ENCODE measurements at places on chromosomes 2 and 18. TPM values are rescaled to one million over a fixed set of nuclear protein-coding genes. Genes with fewer than 3 reads are reported as not detected.

- no peaks in the 10 kb centered on the region for H3K4me1 ChIP-seq
- no peak overlapping the region for H3K4me3 ChIP-seq
- peak; percentile 20 for DNase-seq
- H3K27me3 ChIP-seq, result no peaks in the 10 kb centered on the region
These were observed 5.7 kb upstream of the SNED1 start for GRCh38 chr2:240992572-240993291.

- peaks cover 16% of the 10 kb centered on the region for H3K36me3 ChIP-seq
- H3K27me3 ChIP-seq, result no peaks in the 10 kb centered on the region
- H3K4me3 ChIP-seq, result no peak overlapping the region
- no peak for DNase-seq
- no peak overlapping the region for H3K27ac ChIP-seq
These were observed 71.9 kb downstream of the TAF4B start for GRCh38 chr18:26298107-26298506.

DNA sequence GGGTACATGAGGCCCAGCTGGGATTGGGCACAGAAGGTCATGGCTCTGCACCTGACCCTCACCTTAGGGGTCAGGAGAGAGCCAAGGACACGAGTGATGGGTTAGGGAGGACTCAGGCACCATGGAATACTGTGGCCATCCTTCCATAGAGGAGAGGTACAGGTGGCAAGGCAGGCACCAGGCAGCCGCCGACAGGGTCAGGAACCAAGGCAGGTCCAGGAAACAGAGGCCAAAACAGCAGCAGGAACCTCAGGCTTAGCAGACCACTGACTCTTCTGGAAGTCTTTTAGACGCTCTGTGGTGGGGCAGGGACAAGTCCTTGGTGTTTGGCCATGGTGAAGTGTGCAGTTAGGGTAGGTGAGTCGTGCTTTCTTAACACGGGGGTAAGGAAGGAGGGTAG is 128.0 kb downstream of the NEDD4L start:
- H3K27ac ChIP-seq, result no peak overlapping the region
- H3K4me1 ChIP-seq, result no peaks in the 10 kb centered on the region
- peaks cover 6% of the 10 kb centered on the region for H3K36me3 ChIP-seq
- peak; percentile 17 for DNase-seq
- no peaks in the 10 kb centered on the region for H3K27me3 ChIP-seq
- no peak overlapping the region for H3K4me3 ChIP-seq

- no peak overlapping the region for H3K27ac ChIP-seq
- no peak for DNase-seq
- peaks cover 2% of the 10 kb centered on the region for H3K4me1 ChIP-seq
- H3K36me3 ChIP-seq, result no peaks in the 10 kb centered on the region
These were observed 276.9 kb downstream of the ZNF804A start for GRCh38 chr2:184875212-184875611.

DNA sequence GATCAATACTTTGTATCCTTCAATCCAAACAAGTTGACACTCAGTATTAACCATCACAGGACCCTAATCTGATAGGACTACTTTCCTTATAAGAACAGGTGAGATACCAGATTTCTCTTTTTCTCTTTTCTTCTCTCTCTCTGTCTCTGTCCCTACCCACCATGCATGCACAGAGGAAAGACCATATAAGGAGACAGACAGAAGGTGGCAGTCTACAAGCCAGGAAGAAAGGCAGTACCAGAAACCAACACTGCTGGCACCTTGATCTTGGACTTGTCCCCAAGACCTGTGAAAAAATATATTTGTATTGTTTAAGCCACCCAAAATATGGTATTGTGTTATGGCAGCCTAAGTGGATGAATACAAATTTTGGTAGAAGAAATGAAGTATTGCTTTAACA is 156.2 kb upstream of the KCNH7 start:
- H3K4me1 ChIP-seq, result no peaks in the 10 kb centered on the region
- H3K36me3 ChIP-seq, result no peaks in the 10 kb centered on the region
- DNase-seq, result no peak
- no peak overlapping the region for H3K27ac ChIP-seq

DNA sequence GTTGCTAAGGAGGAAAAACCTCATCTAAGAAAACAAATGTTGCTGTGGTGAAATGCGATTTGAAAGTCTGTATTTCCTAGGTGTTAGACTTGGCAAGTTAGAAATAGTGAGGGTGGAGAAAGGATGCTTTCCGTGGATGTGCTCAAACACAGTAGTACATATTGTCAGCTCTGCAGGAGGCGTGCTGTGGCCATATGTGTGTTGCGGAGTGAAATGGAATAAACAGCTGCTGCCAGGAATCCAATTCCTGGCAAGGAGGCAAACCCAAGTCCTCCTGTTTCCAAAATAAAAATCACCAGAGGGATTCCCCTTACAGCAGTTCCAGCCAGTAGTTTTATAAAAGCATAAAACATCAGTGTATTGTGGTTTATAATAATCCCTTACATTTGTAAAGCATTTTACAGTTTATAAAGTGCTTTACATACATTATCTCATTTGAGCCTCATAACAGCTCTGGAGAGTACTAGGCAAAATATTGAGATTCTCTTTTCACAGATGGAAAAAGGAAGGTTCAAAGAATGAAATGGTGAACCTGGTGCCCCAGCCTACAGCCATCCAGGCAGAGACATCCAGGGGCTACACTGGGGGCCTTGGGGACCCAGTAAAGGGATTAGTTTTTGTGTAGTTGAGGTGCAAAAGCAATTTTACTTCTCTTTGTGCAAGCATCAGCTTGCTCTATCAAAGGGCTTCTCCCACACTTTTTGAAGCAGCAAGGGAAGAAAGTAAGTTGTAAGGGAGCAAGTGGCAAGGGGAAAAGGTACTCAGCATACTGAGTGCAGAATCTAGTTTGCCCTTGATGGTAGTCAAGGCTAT is 206.0 kb downstream of the AGPS start:
- no peaks in the 10 kb centered on the region for H3K36me3 ChIP-seq
- peaks cover 2% of the 10 kb centered on the region for H3K4me1 ChIP-seq
- H3K27ac ChIP-seq, result no peak overlapping the region
- no peaks in the 10 kb centered on the region for H3K27me3 ChIP-seq

GRCh38 chr2:113906647-113907046 is 16.8 kb downstream of the ACTR3 start:
- no peak overlapping the region for H3K27ac ChIP-seq
- peaks cover 17% of the 10 kb centered on the region for H3K36me3 ChIP-seq
- no peaks in the 10 kb centered on the region for H3K27me3 ChIP-seq
- no peaks in the 10 kb centered on the region for H3K4me1 ChIP-seq
- H3K4me3 ChIP-seq, result no peak overlapping the region

- DNase-seq, result no peak
- no peak overlapping the region for H3K4me3 ChIP-seq
- no peak overlapping the region for H3K27ac ChIP-seq
- peaks cover 5% of the 10 kb centered on the region for H3K4me1 ChIP-seq
- no peaks in the 10 kb centered on the region for H3K27me3 ChIP-seq
These were observed 57.1 kb upstream of the RNF152 start for GRCh38 chr18:61949946-61950345.

- H3K36me3 ChIP-seq, result no peaks in the 10 kb centered on the region
- no peaks in the 10 kb centered on the region for H3K27me3 ChIP-seq
- H3K27ac ChIP-seq, result no peak overlapping the region
- DNase-seq, result no peak
These were observed 45.8 kb downstream of the TMEM17 start for GRCh38 chr2:62460175-62460574.

- no peaks in the 10 kb centered on the region for H3K27me3 ChIP-seq
- no peaks in the 10 kb centered on the region for H3K36me3 ChIP-seq
- no peak overlapping the region for H3K27ac ChIP-seq
- H3K4me1 ChIP-seq, result no peaks in the 10 kb centered on the region
- no peak for DNase-seq
- no peak overlapping the region for H3K4me3 ChIP-seq
These were observed 52.7 kb upstream of the ODC1 start for GRCh38 chr2:10500601-10501361.

DNA sequence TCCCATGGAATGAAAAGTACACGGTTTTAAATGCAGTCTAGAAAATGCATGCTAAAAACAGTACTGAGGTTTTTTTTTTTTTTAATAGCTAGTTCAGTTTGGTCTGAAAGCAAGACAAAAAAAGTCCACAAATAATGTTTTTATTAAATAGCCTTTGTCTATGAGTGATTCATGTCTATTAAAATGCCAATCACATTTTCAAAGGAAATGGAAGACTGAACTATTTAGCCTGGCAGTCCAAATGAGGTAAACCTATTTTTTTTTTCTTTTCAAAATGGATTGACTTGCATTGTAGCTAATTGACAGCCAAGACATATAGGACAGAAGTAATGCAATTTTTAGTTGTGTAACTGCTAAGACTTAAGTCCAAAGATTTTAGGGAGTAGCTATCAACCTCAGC is 90.3 kb downstream of the LRP1B start:
- H3K27ac ChIP-seq, result no peak overlapping the region
- H3K27me3 ChIP-seq, result no peaks in the 10 kb centered on the region
- H3K36me3 ChIP-seq, result peaks cover 5% of the 10 kb centered on the region
- DNase-seq, result no peak

DNA sequence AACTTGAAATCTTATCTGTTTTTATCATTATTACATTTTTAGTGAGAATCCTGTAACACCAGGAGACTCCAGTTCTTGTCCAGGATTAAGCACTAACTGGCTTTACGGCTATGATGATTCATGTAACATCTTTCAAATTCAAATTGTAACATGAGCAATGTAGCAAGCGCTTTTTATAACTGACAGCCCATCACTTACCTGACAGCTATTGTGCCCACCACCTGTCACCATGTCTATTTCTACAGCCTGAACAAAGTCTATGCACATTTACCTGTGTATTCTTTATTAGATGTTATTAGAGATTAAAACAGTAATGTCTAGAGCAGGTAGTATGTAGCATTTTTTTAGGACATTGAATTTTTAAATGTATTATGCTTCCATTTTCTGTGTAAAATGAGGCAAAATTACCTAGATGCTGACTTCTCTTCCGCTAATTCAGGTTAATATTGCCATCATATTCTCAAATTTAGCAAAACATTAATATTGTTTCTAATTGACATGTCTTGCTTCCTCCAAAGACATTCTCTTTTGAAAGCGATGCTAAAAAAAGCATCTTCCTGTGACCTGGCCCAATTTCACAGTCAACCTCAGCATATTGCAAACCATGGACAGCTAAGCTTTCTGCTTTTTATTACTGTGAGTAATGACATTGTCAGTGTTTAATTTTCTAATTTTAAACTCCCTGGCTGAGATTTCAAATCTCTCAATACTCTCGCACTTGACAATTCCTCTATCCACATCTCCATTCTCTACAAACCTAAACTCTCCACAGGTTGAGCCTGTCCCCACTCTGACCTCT is 37.8 kb downstream of the RIT2 start:
- no peak overlapping the region for H3K27ac ChIP-seq
- H3K27me3 ChIP-seq, result no peaks in the 10 kb centered on the region
- DNase-seq, result no peak
- H3K4me1 ChIP-seq, result peaks cover 9% of the 10 kb centered on the region
- H3K36me3 ChIP-seq, result no peaks in the 10 kb centered on the region
- no peak overlapping the region for H3K4me3 ChIP-seq

DNA sequence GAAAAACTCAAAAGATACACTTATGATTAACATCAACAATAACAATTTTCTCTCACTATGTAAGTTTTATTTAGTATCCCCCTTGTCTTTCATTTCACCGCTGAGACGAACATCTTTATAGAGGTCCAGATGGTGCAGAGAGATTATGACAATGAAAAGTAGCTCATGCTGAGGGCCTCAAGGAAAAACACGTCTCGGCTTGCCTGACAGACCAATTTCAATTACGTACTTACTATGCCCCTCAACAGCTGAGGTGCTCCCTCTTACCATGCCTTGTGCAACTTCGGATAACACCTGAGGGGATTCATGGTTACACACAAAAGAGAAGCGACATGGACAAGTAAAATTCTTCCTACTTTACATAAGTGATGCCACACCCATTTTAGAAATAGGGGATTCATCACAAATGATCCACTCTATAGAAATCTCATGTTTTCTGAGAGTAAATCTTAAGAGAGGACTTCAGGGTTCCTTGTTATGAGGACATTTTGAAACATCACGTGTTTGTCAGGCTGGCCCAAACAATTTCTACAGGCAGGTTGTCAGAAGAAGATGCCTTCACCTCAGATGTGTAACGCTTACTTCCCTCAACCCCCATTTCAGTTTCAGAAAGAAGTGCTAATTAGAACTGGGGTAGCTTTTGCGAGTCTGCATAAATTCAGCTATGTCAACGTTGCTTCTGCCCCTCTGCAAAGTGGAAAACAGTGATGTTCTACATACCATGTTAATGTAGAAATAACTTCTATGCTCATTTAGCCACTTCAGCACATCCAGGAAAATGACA is 191.4 kb downstream of the NRXN1 start:
- H3K27ac ChIP-seq, result no peak overlapping the region
- no peaks in the 10 kb centered on the region for H3K4me1 ChIP-seq
- H3K36me3 ChIP-seq, result no peaks in the 10 kb centered on the region
- H3K27me3 ChIP-seq, result no peaks in the 10 kb centered on the region

GRCh38 chr2:17756668-17757067 is 2.7 kb downstream of the GEN1 start:
- no peak for DNase-seq
- no peaks in the 10 kb centered on the region for H3K4me1 ChIP-seq
- no peak overlapping the region for H3K4me3 ChIP-seq
- no peaks in the 10 kb centered on the region for H3K27me3 ChIP-seq
- no peak overlapping the region for H3K27ac ChIP-seq

- no peaks in the 10 kb centered on the region for H3K27me3 ChIP-seq
- H3K4me3 ChIP-seq, result no peak overlapping the region
- H3K36me3 ChIP-seq, result no peaks in the 10 kb centered on the region
These were observed 12.1 kb upstream of the FAHD2A start for GRCh38 chr2:95390272-95390880.

- H3K4me3 ChIP-seq, result no peak overlapping the region
- H3K27me3 ChIP-seq, result no peaks in the 10 kb centered on the region
- H3K4me1 ChIP-seq, result no peaks in the 10 kb centered on the region
- H3K27ac ChIP-seq, result no peak overlapping the region
These were observed 8.3 kb upstream of the GPR148 start for GRCh38 chr2:130720528-130720927.

Gene RAPGEF4
- 1.4 TPM for total RNA-seq

Gene SPEG
- total RNA-seq, result 23.7 TPM

Gene REG1B
- total RNA-seq, result not detected

Gene MPP4
- not detected for total RNA-seq

Gene DNER
- 1.1 TPM for total RNA-seq

Gene TBR1
- total RNA-seq, result not detected

Gene KCNF1
- total RNA-seq, result 3.2 TPM

Measured in H9 (cell line).